ENCODE measurements at places on chromosomes 13 and 19.

- DNase-seq = no peak
Measured at GRCh38 chr19:30593975-30594745, 222.0 kb downstream of the ZNF536 start.

- no peak for DNase-seq
Measured at GRCh38 chr19:29667387-29667783, 2.1 kb downstream of the PLEKHF1 start.

DNA sequence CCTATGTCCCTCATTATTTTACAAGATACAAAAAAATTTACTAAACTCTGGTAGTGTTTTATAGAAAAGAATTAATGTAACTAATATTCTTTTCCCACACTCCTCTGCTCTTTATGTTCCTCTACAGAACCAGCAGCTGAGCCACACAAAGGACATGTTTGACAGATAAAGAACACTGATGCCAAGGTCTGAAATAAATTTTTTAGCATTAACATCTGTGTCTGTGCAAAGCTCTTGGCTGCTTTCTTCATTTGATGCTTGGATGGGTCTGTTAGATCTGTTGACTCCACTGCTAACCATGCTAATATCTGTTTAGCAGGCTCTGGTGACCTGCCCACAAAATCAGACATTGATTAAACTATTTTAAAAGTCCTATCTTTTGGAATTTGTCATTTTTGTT is 2363.8 kb downstream of the PCDH9 start:
- no peak for DNase-seq

- DNase-seq = no peak
Measured at GRCh38 chr13:37241786-37242185, 136.3 kb upstream of the CSNK1A1L start.

DNA sequence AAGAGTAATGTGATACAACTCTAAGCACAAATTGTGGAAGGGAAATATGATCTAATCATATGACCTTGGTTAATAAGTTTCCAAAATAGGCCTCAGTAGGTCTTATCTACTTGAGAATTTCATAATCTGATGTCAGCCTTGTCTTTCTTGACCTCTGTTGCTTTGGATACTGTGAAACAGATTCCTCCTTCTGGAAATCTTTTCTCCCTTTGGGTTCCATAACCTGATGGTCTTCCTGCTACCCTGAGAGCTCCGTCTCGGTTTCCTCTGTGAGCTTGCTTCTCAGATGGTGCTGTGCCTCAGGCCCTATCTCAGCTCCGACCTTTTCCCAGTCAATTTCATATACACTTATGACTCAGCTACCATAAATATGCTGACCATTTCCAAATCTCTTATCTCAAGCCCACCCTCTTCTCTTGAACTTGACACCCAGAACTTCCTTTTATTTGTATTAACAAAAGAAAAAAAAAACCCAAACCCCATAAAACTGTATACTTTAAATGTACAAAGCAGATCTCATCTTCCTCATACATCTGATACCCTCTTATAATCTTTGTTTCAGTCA is 6.4 kb upstream of the SLC46A3 start:
- DNase-seq = no peak

DNA sequence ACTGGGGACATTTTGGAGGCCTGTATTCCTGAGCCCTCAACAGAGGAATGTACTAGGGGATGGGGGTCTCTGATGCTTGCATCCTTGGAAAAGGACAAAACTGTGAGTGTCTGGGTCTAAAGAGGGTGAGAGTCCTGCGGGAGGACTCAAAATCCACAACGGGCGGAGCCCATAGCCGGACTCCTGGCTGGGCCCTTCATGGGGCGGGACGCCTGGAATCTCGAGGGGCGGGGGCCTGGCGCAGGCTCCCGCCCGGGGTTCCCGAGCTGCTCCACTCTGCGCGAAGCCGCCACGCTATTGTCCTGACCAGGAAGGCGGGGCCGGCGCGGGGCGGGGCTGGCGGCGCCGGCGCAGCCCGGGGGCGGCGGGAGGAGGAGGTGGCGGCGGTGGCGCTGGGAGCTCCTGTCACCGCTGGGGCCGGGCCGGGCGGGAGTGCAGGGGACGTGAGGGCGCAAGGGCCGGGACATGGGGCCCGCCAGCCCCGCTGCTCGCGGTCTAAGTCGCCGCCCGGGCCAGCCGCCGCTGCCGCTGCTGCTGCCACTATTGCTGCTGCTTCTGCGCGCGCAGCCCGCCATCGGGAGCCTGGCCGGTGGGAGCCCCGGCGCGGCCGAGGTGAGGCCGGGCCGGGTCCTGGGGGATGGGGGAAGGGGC is at the start of gene APLP1:
Gene APLP1, plus strand, starts transcription at position 403 of the 651 bp plus-strand sequence. Its CDS starts 63 bp downstream, at position 466.
- no peak for DNase-seq

- DNase-seq = no peak
Measured at GRCh38 chr13:31631071-31631470, 108.3 kb upstream of the RXFP2 start.

DNA sequence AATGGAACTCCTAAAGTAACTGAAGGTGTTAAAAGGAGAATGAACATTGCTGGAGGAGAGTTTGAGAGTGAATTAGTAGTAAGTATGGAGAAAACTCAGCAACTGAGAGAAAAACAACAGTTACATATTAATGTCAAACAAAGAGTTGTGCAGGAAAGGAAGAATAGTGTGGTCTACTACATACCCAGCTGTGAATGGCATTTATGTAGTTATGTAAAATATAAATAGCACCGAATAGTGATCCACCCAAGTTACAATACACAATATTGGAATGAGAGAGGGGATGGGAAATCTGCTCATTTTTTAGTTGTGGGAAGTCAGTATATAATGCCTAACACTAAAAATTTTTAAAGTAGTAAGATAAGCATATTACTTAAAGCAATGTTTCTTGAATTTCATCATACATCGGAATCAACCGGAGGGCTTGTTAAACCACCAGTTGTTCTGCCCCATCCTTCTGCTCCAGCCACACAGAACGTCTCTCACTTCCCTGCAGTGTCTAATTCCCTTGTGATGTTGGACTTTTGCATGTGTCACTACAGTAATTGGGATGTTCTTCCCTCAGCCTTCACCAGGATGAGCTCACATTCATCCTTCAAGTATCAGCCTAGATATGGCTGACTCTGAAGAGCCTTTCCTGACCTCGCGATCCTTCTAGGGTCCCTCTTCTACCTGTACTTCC is 11.5 kb downstream of the CCDC70 start:
- no peak for DNase-seq

GRCh38 chr13:56864451-56864850 is 276.3 kb upstream of the PRR20A start:
- DNase-seq = no peak

DNA sequence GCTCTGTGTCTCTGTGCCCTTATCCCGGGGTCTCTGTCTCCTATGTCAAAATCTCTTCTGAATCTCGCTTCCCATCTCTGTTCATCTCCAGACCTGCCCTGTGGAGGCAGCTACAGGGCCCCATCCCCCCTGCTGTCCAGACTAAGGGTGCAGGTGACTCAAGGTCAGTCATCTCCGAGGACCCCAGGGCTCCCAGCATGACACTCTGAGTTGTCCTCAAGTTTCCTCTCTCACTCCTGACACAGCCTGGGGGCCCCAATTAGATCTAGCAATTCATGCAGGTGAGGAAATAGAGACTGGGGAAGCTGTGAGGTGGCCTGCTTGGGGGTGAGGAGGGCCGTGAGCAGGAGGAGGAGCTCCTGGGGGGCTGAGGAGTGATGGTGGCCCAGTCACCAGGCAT is 2.1 kb upstream of the CNFN start:
- DNase-seq = no peak

- no peak for DNase-seq
Measured at GRCh38 chr13:41978007-41978406, 17.1 kb upstream of the VWA8 start.

- no peak for DNase-seq
Measured at GRCh38 chr13:110637747-110638146, 22.4 kb downstream of the NAXD start.

DNA sequence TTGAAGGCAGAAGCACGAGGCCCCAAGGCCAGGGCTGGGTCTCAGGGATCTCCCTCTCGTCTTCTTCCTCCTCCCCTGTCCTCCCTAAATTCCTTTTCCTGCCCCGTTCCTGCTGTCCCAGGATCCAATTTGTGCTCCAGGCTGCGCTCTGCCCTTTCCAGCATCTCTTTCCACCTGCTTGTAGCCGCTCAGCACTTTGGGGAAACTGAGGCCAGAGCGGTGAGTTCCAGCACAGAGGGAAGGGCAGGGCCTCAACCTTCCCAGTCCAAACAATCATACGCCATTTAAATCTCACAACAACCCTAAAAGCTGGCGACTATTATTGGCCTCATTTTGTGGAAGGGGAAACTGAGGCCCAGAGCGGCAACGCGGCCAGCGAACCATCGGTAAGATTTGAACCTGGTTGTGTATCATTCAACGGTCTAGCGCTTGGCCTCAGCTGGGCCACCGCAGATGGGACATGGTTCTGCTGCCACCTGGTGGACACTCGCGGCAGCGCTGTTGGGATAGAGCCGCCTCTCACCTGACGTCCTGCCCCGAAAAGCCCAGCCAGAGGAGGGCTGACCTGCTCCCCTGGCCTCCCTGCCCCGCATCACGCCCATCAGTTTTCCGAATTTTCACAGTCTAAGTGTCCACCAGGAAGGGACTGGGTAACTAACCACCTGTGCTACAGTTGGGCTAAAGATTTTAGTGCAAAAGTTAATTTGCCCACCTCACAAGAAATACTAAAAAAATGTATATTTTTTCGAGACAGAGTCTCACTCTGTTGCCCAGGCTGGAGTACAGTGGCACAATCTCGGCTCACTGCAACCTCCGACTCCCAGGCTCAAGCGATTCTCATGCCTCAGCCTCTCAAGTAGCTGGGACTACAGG is 4.2 kb upstream of the RPL18A start:
- DNase-seq = no peak

DNA sequence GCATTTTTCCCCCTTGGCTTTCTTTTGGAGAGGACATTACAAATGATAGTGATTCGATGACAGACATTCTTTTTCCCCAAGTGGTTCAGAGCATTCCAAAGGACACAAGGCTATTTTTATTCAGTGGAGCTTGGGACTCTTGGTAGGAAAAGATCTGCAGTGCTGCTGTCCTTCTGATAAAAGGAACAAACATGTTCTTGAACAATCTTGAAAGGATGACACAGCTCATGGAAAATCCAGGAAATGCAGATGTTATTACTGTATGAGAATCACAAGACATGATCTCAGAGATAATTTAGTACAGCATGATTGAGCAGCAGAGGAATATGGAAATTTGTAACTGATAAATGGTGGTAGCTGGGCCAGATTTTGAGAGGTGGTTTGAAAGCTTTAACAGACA is 96.2 kb upstream of the RFC3 start:
- DNase-seq = no peak

DNA sequence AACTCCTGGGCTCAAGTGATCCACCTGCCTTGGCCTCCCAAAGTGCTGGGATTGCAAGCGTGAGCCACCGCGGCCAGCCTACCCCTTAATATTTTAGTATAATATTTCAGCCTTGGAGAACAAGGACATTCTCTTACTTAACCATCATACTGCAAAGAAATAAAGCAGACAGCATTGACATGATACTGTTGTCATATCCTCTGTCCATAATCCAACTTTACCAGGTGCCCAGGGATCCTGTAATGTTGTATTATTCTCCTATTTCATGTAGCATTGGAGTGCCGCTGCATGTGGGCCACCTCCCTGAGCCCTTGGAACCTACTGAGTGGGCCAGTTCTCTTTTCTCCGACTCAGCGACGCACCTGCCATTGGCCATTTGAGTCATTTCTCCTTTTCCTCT is 21.4 kb upstream of the EHD2 start:
- DNase-seq = no peak

GRCh38 chr19:47005873-47006272 is 13.8 kb upstream of the NPAS1 start:
- DNase-seq = no peak

GRCh38 chr19:11387162-11388034 is 3.3 kb upstream of the EPOR start:
- no peak for DNase-seq

DNA sequence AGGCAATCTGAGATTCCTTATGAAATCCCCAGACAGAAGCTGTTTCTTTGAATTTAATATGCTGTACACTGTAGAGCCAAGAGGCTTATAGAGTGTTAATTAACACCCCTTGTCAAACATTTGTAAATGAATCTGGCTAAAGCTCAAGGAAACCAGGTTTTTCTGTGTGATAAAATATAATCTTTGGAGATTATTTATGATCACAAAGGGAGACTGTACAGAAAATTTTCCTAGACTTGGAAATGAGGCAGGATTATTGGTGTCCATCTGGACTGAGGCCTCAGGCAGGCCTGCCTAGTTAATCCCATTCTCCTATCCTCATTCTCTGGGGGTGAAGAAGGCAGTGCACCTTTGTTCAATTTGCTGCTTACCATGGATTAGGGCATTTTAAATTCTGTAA is 17.8 kb downstream of the KL start:
- DNase-seq = no peak

DNA sequence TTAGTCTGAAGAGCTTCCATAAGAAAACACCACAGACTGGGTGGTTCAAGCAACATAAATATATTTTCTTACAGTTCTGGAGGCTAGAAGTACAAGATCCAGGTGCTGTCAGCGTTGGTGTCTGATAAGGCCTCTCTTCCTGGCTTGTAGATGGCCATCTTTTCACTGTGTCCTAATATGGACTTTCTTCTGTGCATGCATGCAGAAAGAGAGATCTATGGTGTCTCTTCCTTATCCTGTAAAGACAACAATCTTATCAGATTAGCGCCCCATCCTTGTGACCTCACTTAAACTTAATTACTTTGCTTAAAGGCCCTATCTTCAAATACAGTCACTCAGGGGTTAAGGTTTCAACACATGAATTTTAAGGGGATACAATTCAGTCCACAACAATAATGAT is 14.1 kb upstream of the NDFIP2 start:
- no peak for DNase-seq

DNA sequence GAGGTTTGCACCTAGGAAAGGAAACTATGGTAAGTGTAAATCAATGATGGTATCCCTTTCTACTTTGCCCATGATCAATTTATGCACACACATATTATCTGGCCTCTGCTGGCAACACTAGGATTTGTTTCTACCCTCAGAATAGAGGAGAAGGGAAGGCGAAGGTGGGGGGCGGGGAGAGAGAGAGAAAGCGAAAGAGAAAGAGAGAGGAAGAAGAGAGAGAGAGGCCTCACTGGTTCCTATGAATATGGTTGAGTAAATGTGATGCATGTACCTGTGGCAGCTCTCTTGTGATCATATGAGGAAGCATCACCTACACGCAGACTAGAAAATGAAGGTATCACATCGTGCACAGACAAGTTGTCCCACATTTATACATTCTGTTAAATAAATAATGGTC is 882.0 kb upstream of the SLITRK6 start:
- no peak for DNase-seq

DNA sequence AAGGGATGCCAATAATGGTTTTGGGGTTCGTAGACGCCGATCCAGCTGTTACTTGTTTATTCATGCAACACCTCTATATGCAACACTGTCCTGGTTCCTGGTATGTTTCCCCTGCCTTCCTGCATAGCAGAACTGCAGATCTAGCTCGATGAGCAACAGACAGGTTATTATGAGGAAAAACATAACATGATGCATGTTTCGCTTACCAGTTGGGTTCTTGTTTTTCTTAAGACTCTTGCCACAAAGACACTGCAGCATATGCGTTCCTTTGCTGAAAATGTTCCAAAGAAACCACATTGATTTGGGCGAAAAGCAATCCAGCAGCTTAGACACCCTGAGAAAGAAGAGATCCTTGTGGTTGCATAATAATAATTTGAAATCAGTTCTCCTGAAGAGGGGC is 583 bp downstream of the FGF14 start:
- DNase-seq = no peak

GRCh38 chr13:98717256-98717655 is 35.2 kb downstream of the SLC15A1 start:
- DNase-seq = no peak
